Esophagus squamous epithelium (tissue), 5 donors: ENCODE measurements at places on chromosomes 5 and 9. TPM values are rescaled to one million over a fixed set of nuclear protein-coding genes. Genes with fewer than 3 reads are reported as not detected.

DNA sequence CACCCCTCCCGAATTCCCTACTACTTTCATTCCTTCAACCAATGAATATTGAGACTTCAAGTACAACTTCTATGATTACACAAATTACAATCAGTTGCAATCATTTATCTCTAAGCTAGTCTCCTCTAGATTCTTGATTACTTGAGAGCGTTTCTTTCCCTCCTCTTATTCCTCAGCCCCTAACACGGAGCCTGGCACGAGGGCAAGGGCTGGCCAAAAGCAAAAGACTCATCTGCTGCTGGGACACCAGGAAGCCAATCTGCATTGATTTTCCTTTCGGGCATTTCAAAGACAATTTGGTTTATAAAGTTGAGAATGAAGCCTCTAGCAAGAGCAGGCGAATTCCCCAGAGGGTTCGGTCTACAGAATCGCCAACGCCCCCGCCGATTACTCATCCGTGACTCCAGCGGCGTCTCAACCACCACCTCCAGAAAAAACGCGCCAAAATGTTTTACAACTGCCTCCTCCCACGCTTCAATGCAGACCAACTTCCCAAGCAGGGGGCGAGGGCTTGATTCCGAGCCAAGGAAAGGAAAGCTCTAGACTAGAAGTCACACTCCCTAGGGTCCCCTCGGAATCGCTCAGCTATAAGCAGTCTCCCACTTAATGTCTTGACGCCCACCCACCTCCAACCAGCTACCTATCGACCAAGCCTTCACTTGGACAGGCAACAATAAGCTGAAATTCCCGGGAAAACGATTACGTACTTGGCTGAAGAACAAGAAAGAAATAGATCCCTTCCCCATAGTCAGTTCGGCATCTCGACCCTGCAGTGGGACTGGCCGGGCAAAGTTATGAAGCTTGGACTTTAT is 1.5 kb downstream of the PCSK1 start:
- H3K27me3 ChIP-seq = peaks cover 20% of the 10 kb centered on the region
- no peak overlapping the region for H3K27ac ChIP-seq
- H3K4me1 ChIP-seq = no peaks in the 10 kb centered on the region

- H3K27ac ChIP-seq = no peak overlapping the region
- peaks cover 38% of the 10 kb centered on the region for H3K4me1 ChIP-seq
- H3K36me3 ChIP-seq = no peaks in the 10 kb centered on the region
- H3K27me3 ChIP-seq = no peaks in the 10 kb centered on the region
- DNase-seq = no peak
Observed at GRCh38 chr5:158383486-158383885, 524.5 kb upstream of the CLINT1 start.

- no peak overlapping the region for H3K27ac ChIP-seq
- peaks cover 12% of the 10 kb centered on the region for H3K36me3 ChIP-seq
- no peak overlapping the region for H3K4me3 ChIP-seq
- H3K4me1 ChIP-seq = peaks cover 48% of the 10 kb centered on the region
- DNase-seq = no peak
Observed at GRCh38 chr9:134057307-134057657, 10.5 kb downstream of the BRD3 start.

GRCh38 chr5:132056610-132057497 is 3.6 kb upstream of the IL3 start:
- H3K36me3 ChIP-seq = no peaks in the 10 kb centered on the region
- H3K4me1 ChIP-seq = no peaks in the 10 kb centered on the region
- H3K4me3 ChIP-seq = no peak overlapping the region

- no peaks in the 10 kb centered on the region for H3K27me3 ChIP-seq
- H3K4me3 ChIP-seq = no peak overlapping the region
- DNase-seq = no peak
- no peak overlapping the region for H3K27ac ChIP-seq
Observed at GRCh38 chr5:152529440-152529839, 124.4 kb upstream of the NMUR2 start.

DNA sequence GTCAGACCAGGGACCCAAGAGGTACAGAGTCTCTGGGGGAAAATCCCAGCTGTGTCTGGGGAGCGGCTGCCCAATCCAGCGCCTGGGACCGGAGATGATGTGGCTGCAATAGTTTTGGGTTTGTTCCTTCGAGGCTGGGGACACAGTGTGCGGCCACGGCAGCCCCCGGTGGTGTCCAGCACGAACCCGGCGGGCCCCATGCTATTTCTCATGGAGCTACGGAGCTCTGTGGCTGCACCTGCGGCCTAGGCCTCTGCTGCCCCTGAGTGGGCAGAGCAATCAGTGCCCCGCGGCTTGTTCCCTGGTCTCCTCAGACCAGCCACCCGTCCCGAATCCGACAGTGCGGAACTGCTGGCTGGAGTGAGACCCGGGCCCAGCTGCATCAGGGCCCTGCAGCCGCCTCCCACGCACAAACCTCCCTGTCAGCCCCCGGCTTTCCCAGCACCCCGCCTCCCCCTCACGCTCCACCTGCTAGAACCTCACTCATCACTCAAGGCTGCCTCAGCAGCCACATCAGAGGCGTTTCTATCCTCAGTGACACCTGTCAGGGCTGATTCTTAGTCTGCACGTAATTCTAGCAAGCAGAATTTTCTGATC is 29.0 kb downstream of the SARDH start:
- H3K27ac ChIP-seq = no peak overlapping the region
- H3K27me3 ChIP-seq = peaks cover 19% of the 10 kb centered on the region
- DNase-seq = no peak
- no peaks in the 10 kb centered on the region for H3K4me1 ChIP-seq

GRCh38 chr5:92980491-92980890 is 600.5 kb downstream of the NR2F1-AS1 start:
- H3K4me1 ChIP-seq = no peaks in the 10 kb centered on the region
- H3K4me3 ChIP-seq = no peak overlapping the region
- H3K27me3 ChIP-seq = no peaks in the 10 kb centered on the region

- DNase-seq = no peak
- H3K27ac ChIP-seq = no peak overlapping the region
- H3K36me3 ChIP-seq = no peaks in the 10 kb centered on the region
- H3K4me3 ChIP-seq = no peak overlapping the region
Observed at GRCh38 chr5:35030426-35031100, 17.2 kb downstream of the AGXT2 start.

- no peak overlapping the region for H3K27ac ChIP-seq
- no peak for DNase-seq
- no peaks in the 10 kb centered on the region for H3K36me3 ChIP-seq
- peaks cover 7% of the 10 kb centered on the region for H3K4me1 ChIP-seq
Observed at GRCh38 chr5:119410448-119411159, 41.7 kb upstream of the HSD17B4 start.

DNA sequence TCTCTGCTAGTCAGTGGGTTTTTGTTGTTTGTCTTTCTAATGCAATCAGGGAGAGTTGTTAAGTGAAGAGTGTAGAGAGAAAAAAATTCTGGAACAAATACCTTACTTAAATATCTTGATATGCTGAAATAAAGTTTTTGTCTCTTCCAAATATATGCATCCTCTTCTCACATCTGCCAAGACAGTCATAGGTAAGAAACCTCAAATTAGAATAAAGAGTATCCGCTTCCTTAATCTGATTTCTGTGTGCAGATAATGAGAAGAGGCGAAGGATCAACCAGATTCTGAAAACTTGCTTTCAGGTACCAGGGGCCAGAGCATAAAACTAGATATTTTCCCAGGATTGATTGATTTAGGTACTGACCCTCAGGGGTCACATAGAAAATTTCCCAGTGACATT is 11.3 kb upstream of the IL6ST start:
- no peak for DNase-seq
- H3K27ac ChIP-seq = no peak overlapping the region
- no peaks in the 10 kb centered on the region for H3K36me3 ChIP-seq
- no peak overlapping the region for H3K4me3 ChIP-seq
- no peaks in the 10 kb centered on the region for H3K4me1 ChIP-seq

DNA sequence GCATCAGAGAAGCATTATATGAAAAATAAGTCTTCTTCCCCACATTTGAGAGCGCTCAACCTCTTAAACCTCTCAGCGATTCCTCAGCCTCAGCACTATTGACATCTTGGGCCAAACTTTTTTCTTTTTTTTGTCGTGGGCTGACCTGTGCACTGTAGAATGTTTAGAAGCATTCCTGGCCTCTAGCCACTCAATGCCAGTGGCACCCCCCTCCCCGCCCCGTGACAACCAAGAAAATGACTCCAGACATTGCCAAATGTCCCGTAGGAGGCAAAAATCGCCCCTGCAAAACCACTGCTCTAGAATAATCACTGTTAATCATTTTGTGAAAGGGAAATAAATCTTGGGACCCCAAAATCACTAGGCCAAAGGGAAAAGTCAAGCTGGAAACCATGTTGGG is 129.1 kb upstream of the BOD1 start:
- H3K27ac ChIP-seq = no peak overlapping the region
- H3K27me3 ChIP-seq = no peaks in the 10 kb centered on the region
- H3K36me3 ChIP-seq = no peaks in the 10 kb centered on the region
- DNase-seq = no peak
- no peaks in the 10 kb centered on the region for H3K4me1 ChIP-seq
- H3K4me3 ChIP-seq = no peak overlapping the region

DNA sequence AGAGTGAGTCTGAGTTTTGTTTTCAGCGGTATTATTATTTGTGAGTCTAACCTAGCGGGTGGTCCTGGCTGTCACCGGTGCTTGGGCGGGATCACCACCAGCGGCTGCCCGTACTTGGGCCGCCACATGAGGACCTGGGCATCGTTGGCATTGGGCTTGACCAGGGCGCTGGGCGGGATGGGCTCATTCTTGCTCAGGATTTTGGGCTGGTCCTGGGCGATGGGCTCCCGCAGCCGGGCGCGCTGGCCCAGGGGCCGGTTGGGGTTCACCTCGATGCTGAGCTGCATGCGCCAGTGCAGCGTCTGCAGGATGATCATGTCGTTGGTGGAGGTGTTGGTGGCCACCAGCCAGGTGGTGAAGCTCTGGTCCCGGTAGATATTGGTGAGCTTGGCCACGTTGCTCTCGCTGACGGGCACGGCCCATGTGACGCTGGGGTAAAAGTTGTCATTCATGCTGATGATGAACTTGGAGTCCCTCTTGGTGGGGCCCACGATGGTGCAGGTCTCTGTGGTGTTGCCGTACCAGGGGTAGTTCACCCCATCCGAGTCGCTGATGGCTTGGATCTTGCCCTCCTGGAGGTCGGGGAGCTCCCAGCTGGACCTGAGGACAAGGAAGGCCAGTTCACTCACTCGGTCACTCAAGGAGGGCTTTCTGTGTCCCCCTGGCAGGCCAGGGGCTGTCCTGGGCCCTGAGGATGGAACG is 15.4 kb downstream of the FAM78A start:
- H3K27ac ChIP-seq = no peak overlapping the region
- no peaks in the 10 kb centered on the region for H3K27me3 ChIP-seq
- H3K4me3 ChIP-seq = no peak overlapping the region
- H3K4me1 ChIP-seq = peaks cover 4% of the 10 kb centered on the region
- no peak for DNase-seq

DNA sequence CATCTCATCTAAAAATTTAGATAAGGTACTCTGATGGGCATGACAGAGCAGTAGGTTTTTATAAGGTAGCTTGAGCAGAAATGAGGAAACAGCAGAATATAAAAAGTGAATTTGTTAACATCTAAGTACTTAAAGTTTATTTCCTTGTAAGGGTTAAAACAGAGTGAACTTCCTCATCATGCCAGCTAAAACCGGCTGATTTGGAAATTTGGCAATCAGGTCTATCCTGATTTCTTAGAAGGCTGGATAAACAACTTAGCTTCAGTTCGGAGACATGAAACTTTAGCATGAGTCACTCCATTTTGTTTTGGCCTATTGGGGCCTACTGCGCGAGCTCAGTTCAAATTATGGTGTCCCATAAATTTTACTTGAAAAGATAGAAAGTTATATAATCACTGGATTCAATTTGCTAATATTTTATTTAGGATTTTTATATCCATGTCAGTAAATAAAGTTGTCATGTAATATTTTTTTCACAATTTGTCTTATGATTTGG is 241.6 kb upstream of the RORB start:
- H3K27me3 ChIP-seq = no peaks in the 10 kb centered on the region
- H3K27ac ChIP-seq = no peak overlapping the region
- DNase-seq = no peak
- no peaks in the 10 kb centered on the region for H3K4me1 ChIP-seq
- H3K36me3 ChIP-seq = no peaks in the 10 kb centered on the region
- H3K4me3 ChIP-seq = no peak overlapping the region

DNA sequence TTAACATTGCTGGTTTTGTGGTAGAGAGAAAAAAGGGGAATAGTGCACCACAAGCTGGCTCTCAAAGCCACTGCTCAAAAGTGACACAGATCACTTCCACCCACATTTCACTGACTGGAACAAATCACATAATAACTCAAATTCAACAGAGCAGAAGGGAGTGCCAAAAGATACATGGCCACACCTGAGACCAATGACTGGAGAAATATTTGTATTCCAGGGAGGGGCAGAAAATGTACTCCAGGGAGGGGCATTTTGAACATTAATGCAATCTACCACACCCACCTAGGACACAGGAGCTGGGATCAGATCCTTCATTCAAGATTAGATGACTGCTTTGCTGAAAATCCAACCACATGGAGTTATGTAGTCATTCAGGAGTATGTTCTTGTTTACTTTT is 44.8 kb upstream of the ALDOB start:
- no peak for DNase-seq

DNA sequence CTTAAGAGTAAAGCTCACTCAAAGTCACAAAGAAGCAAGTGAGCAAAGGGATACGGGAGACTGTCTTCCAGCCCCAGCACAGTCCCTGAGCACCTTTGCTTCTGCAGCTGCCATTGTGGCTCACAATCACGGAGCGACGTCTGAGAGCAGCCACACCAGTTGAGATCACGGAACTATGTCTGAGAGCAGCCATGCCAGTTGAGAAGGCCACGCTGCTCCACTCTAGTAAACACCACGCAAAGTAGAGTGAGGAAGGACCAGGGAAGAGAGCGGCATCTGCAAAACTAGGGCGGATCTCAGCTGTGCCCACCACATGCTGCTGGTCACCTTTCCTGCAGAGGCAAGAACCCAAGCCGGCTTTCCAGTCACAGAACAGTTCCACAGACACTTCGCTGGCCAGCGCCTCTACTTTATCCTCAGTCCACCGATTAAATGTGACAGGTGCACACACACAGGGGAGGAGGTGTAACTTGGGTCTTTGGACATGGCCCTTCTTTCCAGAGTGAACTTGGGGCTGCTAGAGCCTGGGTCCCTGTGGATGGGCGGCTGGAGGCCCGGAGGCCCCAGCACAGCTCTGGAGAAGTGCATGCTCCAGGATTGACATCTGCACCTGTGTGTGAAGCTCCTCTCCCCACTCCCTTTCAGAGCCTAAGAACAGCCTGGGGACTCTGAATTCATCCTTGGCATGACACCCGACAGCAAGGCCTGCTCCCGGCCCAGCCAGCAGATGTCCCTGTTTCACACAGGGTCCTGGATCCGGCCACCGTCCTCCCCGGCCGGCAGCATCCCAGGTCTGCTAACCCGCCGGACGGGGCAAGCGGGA is 324.9 kb upstream of the IRX4 start:
- no peak overlapping the region for H3K27ac ChIP-seq
- H3K4me1 ChIP-seq = no peaks in the 10 kb centered on the region
- H3K27me3 ChIP-seq = no peaks in the 10 kb centered on the region
- H3K4me3 ChIP-seq = no peak overlapping the region

Gene SLC25A2
- 0.29 TPM for total RNA-seq

Gene C5
- total RNA-seq = 1.2 TPM

Gene GRAMD2B
- 13.7 TPM for total RNA-seq
